ENCODE measurements at places on chromosomes 3 and 15.

DNA sequence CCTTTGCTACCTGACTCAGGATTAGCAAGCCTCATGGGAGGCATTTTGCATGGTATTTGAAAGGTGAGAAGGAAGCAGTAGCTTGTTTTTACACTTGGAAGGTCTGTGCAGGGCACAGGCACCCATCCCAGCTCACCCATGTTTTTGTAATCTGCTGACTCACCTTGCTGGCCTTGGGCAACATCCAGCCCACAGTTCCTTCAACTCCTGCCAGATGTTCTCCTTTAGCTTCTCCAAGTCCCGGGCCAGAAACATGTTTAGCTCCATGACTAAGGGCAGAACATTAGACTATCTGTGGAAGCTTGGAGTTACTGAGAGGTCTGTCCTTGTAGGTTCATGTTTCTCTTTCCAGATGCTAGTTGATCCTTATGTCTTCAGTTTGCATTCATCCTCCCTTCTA is 12.4 kb upstream of the ZNF770 start:
- no peak for DNase-seq
- no peak overlapping the region for H3K4me3 ChIP-seq
- no peaks in the 10 kb centered on the region for H3K36me3 ChIP-seq
- H3K27ac ChIP-seq: no peak overlapping the region
- peaks cover 12% of the 10 kb centered on the region for H3K27me3 ChIP-seq

DNA sequence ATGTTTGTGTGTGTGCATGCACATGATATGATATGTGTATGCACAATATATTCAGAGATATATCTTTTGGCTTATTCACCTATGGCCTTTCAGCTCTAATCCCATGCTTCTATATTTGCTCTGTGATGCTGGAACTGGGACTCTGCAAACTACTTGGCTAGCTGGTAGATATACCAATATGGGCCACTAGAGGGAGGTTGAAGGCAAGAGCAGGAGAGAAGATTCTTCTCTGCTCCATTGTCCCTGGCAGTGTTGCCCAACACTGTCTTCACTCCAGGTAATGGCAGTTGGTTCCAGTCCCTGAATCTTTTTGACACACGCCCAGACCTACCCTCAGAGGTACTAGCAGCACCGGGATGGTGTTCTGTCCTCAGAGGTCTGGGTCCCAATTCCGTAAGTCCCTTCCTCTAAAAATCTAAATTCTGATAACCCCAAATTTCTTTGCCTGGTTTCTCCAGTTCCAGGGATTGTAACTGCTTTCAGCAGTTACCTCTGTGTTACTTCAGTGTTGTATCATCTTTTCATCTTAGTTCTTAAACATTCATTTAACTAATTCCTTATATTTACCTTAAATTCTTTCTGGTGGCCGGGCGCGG is 44.7 kb downstream of the GTPBP8 start:
- no peak overlapping the region for H3K27ac ChIP-seq
- H3K4me1 ChIP-seq: no peaks in the 10 kb centered on the region
- DNase-seq: peak; percentile 9
- no peaks in the 10 kb centered on the region for H3K36me3 ChIP-seq
- H3K27me3 ChIP-seq: no peaks in the 10 kb centered on the region

DNA sequence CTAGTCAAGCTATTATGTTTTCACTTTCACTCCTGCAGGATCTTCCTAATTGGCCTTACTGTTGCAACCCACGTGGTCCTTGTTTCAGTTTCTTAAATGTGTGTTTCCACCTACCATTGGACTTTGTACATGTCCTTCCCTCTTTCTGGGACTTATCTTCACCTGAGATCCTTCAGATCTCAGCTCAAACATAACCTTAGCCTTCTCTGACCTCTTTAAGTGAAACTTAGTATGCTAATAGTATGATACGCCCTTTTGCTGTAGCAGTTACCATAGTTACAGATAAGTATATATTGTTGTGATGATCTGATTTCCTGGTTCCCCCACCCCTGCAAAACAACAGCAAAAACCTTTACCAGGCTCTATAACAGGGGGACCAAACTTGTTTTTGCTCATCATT is 35.2 kb downstream of the U2SURP start:
- no peak overlapping the region for H3K4me3 ChIP-seq
- H3K27ac ChIP-seq: peak overlapping the region; percentile 2

- H3K4me1 ChIP-seq: no peaks in the 10 kb centered on the region
- H3K36me3 ChIP-seq: no peaks in the 10 kb centered on the region
- no peak overlapping the region for H3K4me3 ChIP-seq
- no peak for DNase-seq
- H3K27ac ChIP-seq: no peak overlapping the region
- H3K27me3 ChIP-seq: no peaks in the 10 kb centered on the region
These were observed 131.2 kb downstream of the MAGI1 start for GRCh38 chr3:65907232-65908130.

GRCh38 chr3:53773021-53773436 is 73.2 kb downstream of the CHDH start:
- peaks cover 14% of the 10 kb centered on the region for H3K36me3 ChIP-seq
- peak overlapping the region; percentile 84 for H3K27ac ChIP-seq
- H3K4me3 ChIP-seq: peak overlapping the region; percentile 73
- DNase-seq: peak; percentile 18

GRCh38 chr3:114444216-114444615 is 150.4 kb downstream of the TIGIT start:
- no peak for DNase-seq
- H3K27me3 ChIP-seq: no peaks in the 10 kb centered on the region

DNA sequence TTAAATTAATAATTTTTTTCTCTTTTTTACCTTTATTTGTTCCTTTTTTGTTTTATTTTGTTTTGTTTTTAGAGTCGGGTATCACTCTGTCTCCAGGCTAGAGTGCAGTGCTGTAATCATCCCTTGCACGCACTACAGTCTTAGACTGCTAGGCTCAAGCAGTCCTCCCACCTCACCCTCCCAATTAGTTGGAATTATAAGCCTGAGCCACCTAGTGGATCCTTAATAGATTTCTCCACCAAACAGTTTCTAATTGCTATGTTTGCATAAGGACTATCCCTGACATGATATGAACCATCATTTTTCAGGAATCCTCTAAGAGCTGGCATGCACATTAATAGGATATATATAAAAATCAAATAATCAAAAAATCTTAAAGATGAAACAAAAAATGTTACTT is 993.2 kb downstream of the OTOL1 start:
- no peaks in the 10 kb centered on the region for H3K27me3 ChIP-seq
- H3K4me3 ChIP-seq: no peak overlapping the region
- H3K27ac ChIP-seq: no peak overlapping the region
- no peaks in the 10 kb centered on the region for H3K36me3 ChIP-seq
- no peak for DNase-seq
- no peaks in the 10 kb centered on the region for H3K4me1 ChIP-seq

GRCh38 chr3:137219801-137220445 is 262.1 kb downstream of the IL20RB start:
- no peaks in the 10 kb centered on the region for H3K36me3 ChIP-seq
- H3K4me1 ChIP-seq: no peaks in the 10 kb centered on the region
- no peaks in the 10 kb centered on the region for H3K27me3 ChIP-seq
- no peak overlapping the region for H3K4me3 ChIP-seq

GRCh38 chr15:82571722-82572222 is 31.5 kb upstream of the RPS17 start:
- no peaks in the 10 kb centered on the region for H3K36me3 ChIP-seq
- H3K4me1 ChIP-seq: peaks cover 6% of the 10 kb centered on the region
- H3K27me3 ChIP-seq: peaks cover 38% of the 10 kb centered on the region

DNA sequence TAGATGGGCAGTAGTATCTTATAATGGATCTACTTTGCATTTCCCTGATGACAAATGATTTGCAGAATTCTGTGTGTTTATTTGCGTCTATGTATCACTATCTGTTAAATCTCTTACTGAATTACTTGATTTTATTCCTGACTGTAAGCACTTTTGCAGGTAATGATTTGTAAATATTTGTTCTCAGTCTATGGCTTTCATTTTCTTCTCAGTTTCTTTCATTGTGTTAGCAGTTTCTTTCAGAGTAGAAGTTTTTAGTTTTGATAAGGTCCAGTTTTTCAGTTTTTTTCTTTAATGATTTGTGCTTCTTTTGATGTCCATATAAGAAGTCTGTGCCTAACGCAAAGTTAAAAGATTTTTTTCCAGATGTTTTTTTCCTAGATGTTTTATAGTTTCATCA is 12.9 kb downstream of the SLC25A36 start:
- no peak for DNase-seq
- no peak overlapping the region for H3K4me3 ChIP-seq
- peaks cover 18% of the 10 kb centered on the region for H3K4me1 ChIP-seq
- no peaks in the 10 kb centered on the region for H3K27me3 ChIP-seq
- no peak overlapping the region for H3K27ac ChIP-seq

DNA sequence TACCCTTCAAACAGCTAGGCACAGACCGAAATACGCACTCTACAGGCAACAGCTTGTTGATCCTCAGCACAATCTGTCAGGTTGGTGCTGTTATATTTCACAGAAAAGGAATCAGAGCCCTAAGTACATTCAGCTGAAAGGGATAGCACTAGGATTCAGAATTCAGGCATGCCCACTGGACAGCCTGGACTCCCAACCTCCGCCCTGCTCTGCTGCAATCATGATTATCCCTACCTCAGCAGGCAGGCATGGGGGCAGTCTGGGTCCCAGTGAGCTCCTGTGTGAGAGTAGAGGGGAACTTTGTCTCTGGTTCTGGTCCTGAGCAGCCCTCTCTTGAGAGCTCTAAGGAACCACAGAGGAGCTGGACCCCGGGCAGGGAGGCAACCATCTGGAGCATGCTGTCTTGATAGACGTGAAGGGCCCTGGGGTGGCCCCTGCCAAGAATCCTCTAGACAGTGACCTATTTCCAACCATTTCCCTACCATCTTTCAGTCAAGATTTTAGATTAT is 23.4 kb upstream of the NOX5 start:
- H3K4me1 ChIP-seq: no peaks in the 10 kb centered on the region
- peaks cover 10% of the 10 kb centered on the region for H3K27me3 ChIP-seq
- no peaks in the 10 kb centered on the region for H3K36me3 ChIP-seq
- H3K27ac ChIP-seq: no peak overlapping the region
- H3K4me3 ChIP-seq: no peak overlapping the region
- no peak for DNase-seq

- peaks cover 7% of the 10 kb centered on the region for H3K4me1 ChIP-seq
- no peak overlapping the region for H3K27ac ChIP-seq
- DNase-seq: no peak
- peaks cover 33% of the 10 kb centered on the region for H3K36me3 ChIP-seq
These were observed 38.3 kb upstream of the TRA2B start for GRCh38 chr3:185976100-185976499.
